ENCODE measurements at places on chromosomes 2 and 18.
A peak's percentile ranks its signal among the peaks of the same experiment; 100 is the strongest.

- no peak for DNase-seq
These were observed 21.2 kb downstream of the CNTNAP5 start for GRCh38 chr2:124046332-124046731.

DNA sequence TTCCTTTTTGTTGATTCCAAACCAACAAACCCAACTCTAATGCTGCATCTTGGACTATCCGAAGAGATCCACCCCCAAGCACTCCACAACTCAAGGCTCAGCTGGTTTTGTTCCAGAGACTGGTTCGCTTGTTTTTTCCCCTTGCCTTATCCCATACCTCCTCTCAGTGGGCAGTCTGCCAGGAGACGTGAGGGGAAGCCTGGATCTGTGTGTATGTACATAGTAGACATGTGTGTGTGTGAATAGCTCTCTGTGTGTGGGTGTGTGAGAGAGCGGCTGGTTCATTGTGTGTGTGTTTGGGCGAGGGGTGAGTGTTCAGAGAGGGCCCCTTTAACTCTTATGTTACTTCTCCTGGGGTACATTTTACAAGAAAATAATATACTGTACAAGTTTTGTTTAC, 94.4 kb downstream of the NRP2 start:
- DNase-seq: no peak

- DNase-seq: peak; percentile 13
These were observed 1.7 kb downstream of the MYCN start for GRCh38 chr2:15941871-15942710.

GRCh38 chr2:238140721-238141540, 2.5 kb downstream of the KLHL30 start:
- DNase-seq: no peak

DNA sequence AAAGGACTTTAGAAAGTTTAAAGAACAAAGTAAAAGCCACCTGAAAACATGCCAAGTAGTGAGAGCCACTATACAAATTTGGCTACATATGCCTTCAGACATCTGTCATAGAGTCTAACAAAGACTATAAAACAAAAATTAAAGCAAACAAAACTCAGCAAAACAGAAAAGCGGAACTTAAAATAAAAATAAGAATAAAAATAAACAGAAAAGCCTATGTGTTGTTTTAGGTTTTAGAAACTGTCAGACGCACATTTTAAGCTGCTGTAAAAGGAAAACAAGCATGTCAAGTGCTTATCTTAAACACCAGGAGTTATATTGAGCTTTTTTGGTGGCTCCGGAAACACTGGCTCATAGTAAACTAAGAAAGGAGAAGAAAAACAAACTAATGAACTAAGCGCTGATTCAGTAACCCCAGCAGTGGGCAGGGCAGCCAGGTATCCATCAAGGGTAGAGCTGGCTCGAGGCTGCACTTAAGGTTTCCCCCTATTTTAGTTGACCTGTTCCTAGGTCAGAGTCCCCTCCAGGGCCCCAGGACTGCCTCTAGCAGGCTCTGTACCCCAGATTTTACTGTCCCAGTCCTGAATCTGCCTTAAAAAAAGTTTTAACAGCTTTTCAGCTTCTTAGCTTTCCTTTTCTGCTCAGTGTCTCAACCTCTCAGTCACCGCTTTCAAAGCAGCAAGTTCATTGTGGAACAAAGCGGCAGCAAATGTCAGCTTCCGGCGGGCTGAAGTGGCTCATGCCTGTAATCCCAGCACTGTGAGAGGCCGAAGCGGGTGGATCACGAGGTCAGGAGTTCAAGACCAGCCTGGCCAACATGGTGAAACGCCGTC, 15.4 kb upstream of the RMC1 start:
- DNase-seq: no peak

GRCh38 chr2:234932591-234933168, 19.1 kb upstream of the SH3BP4 start:
- DNase-seq: no peak

All from hindlimb muscle (tissue), 1 donor.